ENCODE measurements at places on chromosomes 6 and 20.

GRCh38 chr6:90467546-90467945 is 119.3 kb downstream of the MAP3K7 start:
- no peak for DNase-seq

GRCh38 chr6:107348224-107348623 is 111.1 kb downstream of the PDSS2 start:
- no peak for DNase-seq

GRCh38 chr6:51953246-51953645 is 134.2 kb downstream of the PKHD1 start:
- no peak for DNase-seq

DNA sequence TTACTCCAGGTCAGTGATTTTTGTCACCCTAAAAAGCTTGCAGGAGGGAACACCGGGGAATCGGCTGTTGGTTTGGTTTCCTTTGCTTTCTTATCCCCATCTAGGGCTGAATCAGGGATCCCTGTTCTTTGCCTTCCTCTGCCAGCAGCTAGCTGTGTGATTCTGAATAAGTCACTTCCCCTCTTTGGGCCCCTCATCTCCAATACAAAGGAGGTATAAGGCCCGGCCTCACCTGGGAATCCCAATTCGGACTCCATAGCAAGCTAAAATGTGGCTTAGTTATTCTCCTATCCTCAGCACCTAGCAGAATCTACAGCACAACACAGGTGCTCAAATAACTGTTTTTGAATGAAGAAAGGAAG is 18.5 kb upstream of the ARMC12 start:
- DNase-seq, result no peak

DNA sequence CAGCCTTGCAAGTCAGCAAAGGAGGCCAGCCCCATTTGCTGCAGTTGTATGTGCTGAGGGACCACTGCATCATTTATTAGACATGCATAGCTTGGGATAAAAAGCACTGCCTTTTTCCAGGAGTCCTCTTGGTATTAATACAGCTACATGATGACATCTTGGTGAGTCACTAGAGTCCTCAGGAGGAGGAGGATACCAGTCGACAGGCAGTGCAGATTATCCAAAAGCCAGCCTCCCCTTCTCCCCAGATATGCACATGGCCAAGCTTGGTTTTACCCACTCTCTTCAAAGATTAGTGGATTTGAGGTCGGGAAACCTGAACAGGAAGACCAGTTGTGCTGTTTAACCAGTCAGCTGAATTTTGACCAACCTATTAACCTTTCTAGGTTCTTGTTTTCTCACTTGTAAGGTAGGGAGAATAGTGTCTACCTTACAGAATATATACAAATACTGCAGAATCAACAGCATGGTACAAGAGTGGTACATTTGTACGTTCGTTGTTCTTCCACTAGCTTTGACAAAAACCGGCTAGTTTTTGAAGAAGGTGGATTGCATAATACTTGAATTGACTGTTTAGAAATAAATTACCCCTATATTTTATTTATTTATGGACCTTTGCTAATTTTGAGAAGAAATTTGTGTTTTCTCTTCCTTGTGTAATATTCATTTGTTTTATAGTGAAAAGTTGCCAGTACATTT is 31.9 kb downstream of the VAPB start:
- DNase-seq, result no peak

GRCh38 chr20:17936761-17937732 is 31.5 kb downstream of the SNX5 start:
- DNase-seq, result no peak

- DNase-seq, result peak; percentile 50
These were observed 38.9 kb upstream of the PMEPA1 start for GRCh38 chr20:57748601-57749130.

GRCh38 chr6:16473908-16474771 is 235.8 kb downstream of the GMPR start:
- DNase-seq, result no peak

DNA sequence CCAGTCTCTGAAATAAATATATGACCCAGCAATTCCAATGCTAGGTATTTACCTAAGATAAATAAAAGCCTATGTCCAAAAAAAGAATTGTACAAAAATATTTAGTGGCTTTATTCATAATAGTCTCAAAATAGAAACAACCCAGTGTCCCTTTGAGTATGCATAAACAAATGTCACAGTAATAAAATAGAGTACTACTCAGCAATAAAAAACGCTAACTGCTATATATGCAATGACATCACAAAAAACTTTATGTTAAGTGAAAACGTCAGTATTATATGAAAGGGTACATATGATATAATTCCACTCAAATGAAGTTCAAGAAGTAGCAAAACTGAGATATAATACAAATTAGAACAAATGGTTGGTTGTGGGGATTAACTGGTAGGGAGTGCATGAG is 286.5 kb upstream of the MAN1A1 start:
- DNase-seq, result no peak

DNA sequence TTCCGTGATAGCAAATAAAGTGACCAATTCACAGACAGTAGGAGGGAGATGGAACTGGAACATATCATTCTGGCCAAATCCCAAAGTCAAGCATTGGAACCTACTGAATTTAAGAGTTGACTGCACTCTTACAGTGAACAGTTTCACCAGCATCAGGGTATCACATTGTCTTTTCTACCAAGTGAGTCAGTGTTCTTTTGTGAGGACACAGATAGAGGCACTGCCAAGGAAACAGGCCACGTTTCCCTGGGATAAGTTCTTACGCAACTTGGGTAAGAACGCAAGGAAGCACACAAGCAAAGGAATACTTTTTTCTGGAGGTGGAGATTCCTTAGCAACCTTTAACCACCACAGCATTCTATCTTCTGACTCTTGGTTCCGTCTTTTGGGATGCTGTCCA is 28.6 kb upstream of the ENPP5 start:
- DNase-seq, result no peak

DNA sequence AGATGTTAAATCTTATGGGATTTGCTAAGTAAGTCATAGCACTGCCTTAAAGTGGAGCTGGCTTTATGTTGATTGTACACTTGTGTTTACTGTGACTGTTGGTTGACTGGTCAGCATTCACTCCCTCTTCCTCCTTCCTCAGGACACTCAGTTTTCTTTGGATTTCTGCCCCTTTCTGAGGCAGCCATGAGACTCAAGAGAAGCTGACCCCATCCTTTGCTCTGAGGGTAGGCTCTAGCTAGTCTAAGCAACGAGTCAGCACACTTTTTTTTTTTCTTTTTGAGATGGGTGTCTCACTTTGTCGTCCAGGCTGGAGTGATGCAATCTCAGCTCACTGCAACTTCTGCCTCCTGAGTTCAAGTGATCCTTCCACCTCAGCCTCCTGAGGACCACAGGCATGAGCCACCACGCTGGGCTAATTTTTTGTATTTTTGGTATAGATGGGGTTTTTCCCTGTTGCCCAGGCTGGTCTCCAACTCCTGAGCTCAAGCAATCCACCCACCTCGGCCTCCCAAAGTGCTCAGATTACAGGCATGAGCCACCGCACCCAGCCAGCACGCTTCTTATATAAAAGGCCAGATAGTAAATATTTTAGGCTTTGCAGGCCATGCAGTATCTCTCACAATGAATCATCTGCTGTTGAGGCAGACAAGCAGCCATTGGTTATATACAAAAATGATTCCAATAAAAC is 191.4 kb downstream of the NFATC2 start:
- DNase-seq, result no peak

DNA sequence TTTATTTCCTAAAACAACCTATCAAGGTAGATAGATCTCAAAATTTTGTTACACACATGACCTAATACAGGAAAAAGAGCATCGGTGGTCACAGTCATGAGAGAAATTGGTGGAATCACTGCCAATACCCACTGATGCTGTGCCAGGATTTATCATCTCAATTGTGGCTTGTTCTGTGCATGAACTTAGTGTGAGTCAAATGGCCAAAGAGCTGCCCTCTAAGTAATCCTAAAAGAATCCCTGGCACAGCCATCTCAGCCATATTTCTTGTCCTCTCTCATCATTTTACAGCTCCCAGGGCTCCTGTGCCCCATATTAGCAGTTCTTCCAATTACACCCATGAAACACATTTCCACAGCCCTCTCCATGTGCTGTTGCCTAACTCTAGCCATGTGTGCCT is 6.1 kb downstream of the GSTA5 start:
- DNase-seq, result no peak

GRCh38 chr6:25548451-25548850 is 103.6 kb upstream of the SCGN start:
- DNase-seq, result no peak

- no peak for DNase-seq
These were observed 85.6 kb downstream of the TTLL2 start for GRCh38 chr6:167410462-167410861.

DNA sequence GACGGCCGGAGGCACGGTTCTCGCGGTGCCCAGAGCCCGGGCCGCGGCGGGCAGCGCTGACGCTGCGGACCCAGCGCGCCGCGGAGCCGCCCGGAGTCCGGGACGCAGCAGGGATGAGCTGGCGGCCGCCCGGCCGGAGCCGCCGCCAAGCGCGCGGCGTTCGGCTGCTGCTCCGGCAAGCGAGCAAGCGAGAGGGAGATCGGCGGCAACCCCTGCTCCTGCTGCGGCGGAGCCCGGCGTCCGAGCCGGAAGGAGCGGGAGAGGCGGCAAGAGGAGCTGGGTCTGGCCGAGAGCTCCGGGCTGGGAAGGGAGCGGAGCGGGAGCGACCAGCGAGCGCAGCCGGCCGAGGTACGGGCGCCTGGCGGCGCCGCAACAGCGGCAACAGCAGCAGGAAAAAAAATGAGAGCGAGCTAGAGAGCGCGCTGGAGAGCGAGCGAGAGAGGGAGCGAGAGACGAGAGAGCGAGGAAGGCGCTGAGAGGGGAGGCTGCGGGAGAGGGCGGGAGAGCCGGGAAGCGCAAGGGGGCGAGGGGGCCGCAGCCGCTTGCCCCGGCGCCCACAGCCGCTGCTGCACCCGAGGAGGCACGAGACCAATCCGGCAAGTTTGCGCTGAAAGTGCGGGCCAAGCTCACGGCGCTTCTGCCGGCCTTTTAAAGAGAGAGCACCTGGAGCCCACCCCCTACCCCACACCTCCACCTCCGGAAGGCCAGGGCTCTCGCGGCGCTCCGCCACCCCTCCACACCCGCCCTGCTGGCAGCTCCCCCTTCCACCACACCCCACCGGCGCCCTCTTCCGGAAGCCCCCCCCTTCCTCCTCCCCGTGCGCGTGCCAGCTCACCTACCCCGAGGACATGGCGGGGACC is 496 bp downstream of the GRM4 start:
- no peak for DNase-seq

DNA sequence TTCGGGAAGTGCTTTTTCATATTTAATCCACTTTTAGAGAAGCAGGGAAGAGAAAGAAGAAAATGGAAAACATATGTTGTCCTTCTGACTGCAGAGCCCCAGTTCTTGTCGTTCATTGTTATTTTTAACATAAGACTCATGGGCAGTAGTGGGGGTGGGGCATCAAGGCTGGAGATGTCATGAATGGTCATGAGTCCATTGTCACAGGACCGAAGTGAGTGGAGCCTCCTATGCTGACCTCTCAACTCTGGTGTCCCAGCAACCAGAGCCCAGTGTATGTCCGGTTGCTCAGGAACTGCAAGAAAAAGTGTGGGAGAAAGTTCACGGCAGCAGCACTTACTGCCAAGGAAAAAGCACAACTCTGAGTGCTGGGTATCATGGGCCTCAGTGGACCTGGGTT is 108.6 kb downstream of the BANF2 start:
- no peak for DNase-seq

DNA sequence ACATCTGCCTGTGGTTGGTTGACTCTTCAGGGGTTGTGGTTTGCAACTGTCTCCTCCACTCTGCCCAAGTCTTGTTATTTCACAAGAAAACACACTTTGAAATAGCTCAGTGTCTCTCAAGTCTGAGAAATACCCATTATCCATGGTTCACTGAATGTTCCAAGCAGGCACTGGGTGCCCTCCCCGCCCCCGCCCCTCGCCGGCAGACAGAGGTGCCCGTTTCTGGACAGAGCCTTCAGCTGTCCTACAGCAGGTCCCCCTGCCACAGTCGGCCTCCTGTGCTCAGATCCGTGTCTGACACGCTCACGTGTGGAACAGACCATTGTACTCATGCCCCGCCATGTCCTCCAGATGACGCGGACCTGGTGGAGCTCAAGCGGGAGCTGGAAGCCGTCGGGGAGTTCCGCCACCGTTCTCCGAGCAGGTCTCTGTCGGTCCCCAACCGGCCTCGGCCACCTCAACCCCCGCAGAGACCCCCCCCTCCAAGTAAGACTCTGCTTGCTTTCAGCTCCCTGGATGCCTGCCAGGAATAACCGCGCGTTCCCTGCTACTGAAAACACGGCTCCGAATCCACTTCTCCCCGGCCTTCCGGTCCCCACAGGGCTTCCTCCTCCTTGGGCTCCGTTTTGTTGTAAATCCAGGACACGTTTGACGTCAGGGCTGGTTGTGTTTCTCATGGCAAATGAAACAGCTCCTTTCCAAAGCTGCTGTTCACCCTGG is 81.4 kb downstream of the SERAC1 start:
- DNase-seq, result no peak

- DNase-seq, result no peak
These were observed 197.6 kb downstream of the HDGFL1 start for GRCh38 chr6:22766979-22767378.

- no peak for DNase-seq
These were observed 726.4 kb downstream of the TENT5A start for GRCh38 chr6:81026041-81026553.

DNA sequence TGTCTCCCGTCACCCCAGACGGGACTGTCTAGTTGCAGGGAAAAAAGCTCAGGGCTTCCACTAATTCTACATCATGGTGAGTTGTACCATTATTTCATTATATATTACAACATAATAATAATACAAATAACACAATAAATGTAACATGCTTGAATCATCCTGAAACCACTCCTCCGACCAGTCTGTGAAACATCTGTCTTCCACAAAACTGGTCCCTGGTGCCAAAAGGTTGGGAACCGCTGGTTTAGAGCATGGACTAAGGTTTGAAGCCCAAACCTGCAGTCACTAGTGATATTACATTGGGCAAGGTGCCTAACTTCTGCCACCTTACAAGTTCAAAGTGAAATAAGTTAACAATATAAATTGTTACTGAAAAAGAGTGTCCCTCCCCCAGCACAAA is 175.7 kb downstream of the PDE10A start:
- no peak for DNase-seq

- no peak for DNase-seq
These were observed 10.5 kb downstream of the ANKRD66 start for GRCh38 chr6:46757214-46757596.

DNA sequence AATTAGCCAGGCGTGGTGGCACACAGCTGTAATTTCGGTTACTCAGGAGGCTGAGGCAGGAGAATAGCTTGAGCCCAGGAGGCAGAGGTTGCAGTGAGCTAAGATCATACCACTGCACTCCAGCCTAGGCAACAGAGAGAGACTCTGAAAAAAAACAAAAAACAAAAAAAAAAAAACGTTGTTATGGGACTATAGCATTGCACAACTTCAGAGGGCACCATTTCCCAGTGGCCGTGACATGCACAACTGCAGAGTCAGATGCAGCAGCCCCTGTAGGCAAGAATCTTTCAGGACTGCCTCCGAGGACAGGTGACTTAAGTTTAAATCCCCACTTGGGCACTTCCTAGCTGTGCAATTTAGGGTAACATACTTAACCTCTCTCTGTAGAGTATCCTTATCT is 64.0 kb downstream of the ZNF217 start:
- DNase-seq, result no peak

GRCh38 chr6:160457823-160458222 is 109.6 kb downstream of the SLC22A3 start:
- DNase-seq, result no peak

Data from stimulated activated naive B cell treated with anti-CD40 and anti-IgM and Interleukin-4, amounts not matched to agents 10 μg/mL and 1 μg/mL and 100 μg/mL, for 72 hours (primary cell).